ENCODE measurements at places on chromosomes 5 and 9.

DNA sequence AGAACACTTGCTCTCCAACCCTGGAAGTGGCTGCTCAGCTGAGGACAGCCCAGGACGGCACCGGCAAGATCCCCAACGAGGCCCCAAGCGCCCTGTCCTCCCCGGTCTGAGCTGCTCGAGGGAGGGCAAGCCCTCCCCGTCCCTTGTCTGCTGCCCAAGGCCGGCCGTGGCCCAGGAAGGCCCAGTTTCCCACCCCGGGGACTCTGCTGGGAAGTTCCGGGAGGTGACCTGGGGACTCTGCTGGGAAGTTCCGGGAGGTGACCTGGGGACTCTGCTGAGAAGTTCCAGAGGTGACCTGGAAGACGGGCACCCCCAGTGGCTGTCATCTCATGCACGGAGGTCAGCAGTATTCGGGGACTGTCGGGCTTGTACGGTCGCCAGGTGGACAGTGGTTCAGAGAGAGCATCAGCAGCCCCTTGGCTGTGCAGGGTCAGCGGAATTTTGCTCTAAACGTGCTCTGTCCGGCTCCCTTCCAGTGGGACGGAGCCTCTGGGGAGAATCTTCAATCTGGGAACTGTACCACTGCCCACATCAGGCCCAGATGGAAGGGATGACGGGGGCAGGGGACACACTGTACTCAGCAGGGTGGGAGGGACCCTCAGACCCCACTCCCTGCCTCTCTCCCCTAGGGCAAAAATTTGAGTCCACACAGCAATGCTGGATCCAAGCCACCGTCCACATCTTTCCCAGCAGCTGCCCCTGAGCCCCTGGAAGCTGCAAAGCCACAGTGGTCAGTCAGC lies 7.2 kb downstream of the NACC2 start:
- DNase-seq: no peak

GRCh38 chr9:588981-589380 lies 252.5 kb upstream of the DMRT1 start:
- DNase-seq: peak; percentile 27

DNA sequence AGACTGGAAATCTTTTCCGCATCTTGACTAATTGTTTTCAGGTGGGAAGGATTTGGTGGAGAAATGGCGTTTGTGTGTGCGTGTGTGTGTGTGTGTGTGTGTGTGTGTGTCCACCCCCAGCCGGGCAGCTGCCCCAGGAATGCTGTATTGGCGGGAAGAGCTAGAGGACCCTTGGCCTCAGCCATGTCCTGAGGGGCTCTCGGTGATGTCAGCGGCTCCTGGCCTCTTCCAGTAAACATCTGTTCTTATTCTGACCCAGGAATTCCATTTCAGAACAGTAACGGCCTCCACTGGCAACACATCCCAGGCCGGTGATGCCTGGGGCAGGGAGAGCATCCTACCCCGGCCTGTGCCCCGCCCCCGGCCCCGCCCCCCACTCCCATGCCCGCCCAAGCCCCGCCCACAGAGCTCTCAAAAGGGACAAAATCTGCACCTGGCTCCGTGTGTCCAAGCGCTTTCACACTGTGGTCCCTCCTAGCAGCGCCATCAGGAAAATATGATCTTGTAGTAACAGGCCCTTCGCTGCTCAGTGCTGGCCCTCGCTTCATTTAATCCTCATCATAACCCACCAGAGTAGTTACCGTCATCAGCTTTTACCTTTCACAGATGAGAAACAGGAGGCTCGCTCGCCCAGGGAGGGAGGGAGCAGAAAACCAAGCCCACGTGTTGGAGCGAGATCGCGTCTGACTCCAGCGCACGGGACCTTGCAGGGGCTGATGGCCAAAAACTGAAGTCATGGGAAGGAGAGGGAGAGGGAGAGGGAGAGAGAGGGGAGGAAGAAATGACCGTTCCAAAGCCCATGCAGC lies 18.9 kb downstream of the ADAMTS2 start:
- DNase-seq: no peak

DNA sequence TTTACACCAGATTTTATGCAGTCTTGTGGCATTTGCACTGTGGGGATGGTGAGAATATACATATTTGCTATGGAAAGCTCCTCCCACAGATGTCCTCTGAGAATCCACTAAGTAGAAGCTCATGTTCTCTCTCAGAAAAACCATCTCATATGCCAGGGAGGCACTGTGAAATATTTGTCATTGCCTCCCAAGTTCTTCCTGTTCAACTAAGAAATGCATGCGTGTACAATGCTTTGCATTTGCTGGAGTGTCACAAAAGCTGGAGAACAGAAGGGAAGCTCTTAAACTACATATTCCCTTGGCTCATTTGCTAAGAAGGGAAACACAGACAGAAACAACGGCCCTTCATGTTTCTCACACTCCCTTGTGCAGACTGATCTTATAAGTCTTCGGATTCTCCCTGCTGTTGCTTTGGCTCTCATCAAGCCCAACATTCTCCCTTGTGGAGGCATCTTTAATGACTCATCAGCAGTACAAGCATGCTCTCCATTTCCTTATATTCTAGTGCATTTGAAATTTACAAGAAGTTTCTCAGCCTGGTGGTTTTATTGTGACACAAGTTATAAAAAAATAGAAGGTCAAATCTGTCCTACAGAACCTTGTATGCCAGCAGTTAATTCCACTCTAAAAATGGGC lies 220.6 kb downstream of the TRIM36 start:
- DNase-seq: no peak

DNA sequence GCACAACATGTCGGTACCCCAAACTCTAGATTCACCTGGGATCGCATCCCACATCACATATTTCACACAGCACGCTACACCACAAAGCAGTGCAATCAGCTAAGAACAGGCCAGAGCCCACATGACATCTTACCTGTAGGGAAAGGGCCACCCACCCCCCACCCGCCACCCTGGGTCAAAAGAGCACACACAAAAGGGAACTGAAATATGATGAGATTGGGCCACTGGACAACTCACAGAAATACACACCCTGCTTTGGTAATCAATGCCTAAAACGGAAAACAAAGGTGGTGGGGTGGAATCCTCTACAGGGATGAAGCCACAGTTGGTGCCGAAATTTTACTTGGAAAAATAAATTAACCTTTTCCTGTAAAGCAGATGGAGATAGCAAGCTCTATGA lies 13.1 kb downstream of the RETREG1 start:
- no peak for DNase-seq

Measured in NCI-H2227 treated with DMSO at 0.1 percent for 48 hours (cell line).